ENCODE measurements at places on chromosomes 3 and 15.

DNA sequence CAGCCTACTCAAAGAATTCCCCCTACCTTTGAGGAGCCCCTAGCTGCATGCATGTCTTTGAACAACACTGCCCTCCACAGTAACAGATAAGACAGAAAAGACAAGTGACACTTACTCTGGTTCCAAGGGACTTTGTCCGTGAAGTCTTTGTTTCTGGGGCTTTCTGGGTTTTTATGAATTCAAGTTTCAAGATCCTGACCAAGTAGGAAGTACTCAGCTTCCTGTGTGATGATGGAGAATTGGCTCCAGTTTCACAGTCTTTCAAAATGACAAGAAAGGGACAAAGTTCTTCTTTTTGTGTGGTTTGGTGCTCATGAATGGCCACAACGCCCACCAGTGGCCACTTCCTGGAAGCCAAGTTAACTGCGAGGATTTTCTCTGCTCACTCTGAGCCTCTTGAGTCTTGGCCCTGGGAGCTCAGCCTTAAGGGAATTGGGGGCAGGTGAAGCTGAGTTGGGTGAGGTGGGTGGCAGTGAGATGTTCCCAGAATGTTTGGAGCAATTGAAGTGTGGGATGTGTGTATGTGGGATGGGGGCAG, at the start of gene CCR1:
Gene CCR1, minus strand, starts transcription at position 147 of the 538 bp plus-strand sequence. CDS start 4,000 bp downstream, outside the sequence.
- DNase-seq: peak; percentile 12

- DNase-seq: no peak
Observed at GRCh38 chr3:13788522-13789424, 91.1 kb downstream of the WNT7A start.

GRCh38 chr15:80985981-80986380, 3.6 kb downstream of the MESD start:
- no peak for DNase-seq

- no peak for DNase-seq
Observed at GRCh38 chr15:75168374-75168773, 33.3 kb upstream of the C15orf39 start.

DNA sequence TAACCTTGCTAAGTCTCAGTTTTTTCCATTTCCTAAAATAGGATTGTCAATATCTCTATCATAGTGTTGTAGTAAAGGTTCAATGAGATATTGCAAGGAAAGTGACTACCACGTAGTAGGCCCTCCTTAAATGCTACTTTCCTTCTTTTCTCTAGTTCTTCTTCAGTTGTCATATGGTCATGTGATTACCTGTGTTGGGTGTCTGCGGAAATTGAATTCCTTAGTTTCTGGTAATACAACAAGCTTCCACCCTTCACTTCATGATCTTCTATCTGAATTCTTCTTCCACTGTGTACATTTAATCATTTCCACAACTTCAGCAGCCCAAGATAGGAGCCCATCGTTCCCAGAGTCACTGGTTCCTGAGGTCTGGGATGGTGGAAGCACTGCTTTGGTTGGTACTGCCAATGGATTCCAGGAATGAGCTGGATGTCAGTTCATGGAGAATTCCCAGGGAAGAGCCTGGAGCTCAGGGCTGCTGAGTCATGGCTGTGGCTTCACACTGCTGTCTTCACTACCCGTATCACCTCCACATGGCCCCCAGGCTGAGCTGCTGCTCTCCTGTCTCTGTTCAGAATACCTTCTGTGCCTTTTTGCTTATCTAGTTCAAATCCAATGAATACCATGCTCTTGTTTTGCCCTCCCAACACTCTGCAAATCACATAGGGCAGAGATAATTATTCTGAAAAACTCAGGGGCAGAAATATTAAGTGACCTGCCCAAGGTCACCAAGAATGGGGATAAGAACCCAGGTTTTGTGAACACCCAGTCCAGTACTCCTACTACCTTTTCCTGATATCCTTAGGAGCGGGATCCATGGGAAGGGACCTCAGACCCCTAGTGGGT, 98.6 kb downstream of the RPL39L start:
- DNase-seq: no peak
